ENCODE measurements at places on chromosomes 12 and 14.

DNA sequence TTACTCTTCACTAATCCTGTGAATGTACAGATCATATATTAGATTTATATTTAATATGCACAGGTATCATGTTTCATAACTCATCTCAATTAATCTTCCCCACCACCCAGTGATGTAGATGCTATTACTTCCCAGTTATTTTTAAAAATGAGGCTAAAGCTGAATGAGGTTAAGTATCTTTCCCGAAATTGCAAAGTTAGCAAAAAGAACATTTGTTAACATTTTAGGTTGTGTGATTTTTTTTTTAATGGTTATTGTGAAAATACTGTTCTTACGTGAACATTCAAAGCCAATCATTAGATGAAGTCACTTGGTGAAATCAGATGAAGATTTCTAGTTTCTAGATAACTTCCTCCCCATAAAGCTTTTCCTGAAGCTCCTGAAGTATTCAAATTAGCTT, 186.9 kb upstream of the PLEKHA5 start:
- no peak for DNase-seq

DNA sequence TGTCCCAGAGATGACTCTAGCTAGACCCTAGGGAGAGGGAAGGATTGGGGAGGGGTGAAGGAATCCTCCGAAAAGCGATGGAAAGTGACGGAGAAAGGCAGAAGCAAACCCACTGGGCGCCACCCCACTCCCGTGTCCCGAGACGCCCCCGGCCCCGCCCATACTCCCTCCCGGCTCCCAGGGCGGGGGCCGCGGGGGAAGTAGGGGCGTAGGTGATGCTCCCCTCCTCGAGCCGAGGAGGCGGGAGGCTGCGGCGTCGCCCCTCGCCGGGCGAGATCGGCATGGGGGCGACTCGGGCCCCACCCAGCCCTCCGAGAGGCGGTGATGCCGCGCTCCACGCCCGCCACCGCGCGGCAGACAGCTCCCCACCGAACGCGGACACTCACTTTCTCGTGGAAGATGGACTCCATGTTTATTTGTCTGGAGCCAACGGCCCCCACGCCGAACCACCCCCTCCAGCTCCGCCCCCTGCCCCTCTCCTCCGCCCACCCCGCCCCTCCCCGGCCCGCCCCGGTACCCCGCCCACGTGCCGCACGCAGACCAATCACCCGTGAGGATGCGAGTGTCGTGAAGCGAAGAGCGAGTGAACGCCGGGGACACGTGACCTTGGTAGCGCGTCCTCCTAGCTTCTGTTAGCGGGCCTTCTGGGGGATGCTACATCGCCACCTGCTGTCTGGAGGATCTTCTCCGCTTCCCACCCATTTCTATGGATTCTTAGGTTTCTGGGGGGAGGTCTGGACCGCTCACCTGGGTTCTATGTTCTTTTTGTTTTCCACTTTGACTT, at the start of gene ATXN3:
Gene ATXN3 (minus strand): TSS at position 440 of the 784 bp plus-strand sequence. CDS start 30 bp downstream, at position 410.
- DNase-seq: peak; percentile 98

DNA sequence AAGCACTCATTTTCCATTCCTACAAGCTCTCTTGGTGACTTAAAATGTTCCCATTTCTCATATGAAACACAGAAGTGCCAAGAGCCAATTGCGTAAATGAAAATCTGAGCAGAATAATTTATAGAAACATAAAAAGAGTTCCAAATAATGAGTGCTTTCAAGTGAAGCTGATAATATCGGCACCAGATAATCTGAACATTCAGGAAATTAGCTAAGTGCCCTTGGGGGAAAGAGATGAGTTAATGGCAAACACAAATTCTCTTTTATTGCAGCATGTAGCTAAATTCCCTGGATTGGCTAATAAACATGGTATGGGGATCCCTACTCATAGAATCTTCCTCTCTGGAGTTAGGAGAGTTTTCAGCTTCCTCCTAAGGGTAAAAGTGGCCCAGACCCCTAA, 46.7 kb downstream of the DAD1 start:
- DNase-seq: no peak

DNA sequence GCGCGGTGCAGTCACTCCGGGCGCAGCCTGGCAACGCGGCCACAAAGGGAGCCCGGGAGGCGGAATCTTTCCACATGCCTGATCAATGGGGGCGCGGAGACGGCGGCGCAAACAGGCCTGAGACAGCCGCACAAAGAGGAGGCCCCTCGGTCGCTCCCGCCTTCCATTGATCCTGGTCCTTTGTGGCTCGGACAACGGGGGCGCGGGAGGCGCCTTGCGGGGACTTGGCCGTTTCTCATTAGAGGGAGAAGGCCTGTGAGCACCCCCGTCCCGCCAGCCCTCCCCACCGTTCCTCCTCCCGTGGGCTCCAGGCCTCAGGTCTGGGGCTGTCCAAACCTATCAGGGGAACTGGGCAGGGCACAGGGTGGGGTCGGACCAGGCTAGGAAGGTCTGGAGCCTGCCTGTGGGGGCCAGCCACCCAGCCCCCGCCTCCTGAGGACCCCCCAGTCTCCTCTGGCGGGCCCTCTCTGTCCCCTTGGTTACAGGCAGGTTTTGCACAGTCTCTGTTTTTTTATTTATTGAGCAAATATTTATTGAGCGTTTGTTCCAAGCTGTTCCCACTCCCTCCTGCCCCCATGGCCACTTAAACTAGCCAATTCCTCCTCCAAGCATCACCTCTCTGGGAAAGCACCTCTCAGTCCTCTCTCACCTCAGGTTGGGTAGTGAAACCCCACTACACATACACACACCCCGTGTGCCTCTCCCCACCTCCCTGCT, 29.0 kb upstream of the MSI1 start:
- DNase-seq: peak; percentile 65

DNA sequence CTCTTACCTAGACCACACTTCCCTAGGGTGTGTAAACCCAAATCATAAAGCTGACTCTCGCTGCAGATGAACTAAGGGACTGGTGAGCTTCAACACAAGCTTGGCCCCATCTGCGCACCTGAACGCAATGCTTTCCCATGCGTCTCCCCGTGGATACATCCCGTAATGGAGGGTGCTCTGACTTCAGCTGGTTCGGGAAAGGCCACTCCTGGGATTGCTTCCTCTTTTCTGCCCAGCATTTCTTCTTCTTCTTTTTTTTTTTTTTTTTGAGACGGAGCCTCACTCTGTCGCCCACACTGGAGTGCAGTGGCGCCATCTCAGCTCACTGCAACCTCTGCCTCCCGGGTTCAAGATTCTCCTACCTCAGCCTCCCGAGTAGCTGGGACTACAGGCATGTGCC, 27.7 kb upstream of the ETFBKMT start:
- DNase-seq: no peak

DNA sequence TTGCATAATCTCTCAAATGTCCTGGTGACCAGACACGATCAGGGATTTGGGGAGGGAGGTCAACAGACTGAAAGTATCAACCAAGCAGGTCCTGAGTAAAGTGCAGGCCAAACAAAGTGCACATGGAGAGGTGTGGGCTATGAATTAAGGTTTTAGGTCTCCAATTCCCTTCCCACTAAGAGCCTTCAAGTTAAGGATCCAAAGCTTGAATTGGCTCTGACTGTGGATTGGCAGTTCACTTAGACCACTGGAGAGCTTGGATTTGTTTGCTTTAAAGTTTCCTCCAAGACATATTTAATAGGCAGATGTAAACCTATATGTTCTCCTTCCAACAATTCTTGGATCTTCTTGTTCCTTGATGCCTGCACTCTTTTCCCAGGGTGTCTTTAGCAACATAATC, 129.6 kb upstream of the IGF1 start:
- DNase-seq: no peak

GRCh38 chr14:23899788-23900187, 53.8 kb upstream of the DHRS4 start:
- no peak for DNase-seq

GRCh38 chr12:130686511-130686991, 29.5 kb downstream of the RIMBP2 start:
- DNase-seq: peak; percentile 55

- no peak for DNase-seq
These were observed 33.6 kb upstream of the TMEM179 start for GRCh38 chr14:104638190-104638589.

- DNase-seq: no peak
These were observed 89.7 kb downstream of the LGMN start for GRCh38 chr14:92658684-92659083.

DNA sequence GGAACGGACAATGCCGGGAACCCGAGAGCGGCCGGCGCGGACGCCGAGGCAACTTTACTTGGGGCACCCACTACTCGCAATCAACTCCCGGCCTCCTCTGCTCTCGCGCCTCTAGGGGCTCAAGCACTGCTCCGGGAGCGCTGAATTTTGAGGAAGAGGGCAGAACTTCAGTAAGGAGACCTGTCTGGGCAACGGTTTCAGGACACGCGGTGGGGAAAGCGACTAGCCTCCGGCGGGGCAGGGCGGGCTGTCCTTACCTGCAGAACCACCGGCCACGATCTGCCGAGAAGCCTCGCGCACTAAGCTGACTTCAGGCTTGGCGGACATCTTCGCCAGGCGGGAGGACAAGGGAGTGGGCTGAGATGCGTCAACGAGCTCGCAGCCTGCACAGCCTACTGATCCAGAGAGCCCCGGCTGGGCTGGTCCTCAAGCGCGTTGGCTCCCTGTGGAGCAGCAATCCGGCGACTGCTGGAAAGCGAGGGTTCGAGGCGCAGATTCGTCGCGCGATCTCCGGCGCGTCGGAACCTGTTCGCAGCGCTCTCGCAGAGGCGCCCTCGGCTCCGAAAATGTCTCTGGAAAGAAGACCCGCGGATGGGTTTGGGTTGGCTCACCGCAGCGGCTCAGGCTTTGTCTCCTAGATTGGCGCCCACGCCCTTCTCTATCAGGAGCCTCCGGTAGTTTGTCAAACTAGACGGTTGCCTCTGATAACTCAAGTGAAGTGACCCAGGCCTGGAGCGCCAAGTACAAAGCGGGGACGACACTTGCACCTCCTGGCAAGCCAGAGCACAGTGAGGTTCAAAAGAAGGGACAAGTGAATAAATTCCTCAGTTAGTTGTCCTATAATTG, at the start of gene SLC25A21:
Gene SLC25A21 (minus strand): TSS at position 583 of the 846 bp plus-strand sequence.
- peak; percentile 98 for DNase-seq

DNA sequence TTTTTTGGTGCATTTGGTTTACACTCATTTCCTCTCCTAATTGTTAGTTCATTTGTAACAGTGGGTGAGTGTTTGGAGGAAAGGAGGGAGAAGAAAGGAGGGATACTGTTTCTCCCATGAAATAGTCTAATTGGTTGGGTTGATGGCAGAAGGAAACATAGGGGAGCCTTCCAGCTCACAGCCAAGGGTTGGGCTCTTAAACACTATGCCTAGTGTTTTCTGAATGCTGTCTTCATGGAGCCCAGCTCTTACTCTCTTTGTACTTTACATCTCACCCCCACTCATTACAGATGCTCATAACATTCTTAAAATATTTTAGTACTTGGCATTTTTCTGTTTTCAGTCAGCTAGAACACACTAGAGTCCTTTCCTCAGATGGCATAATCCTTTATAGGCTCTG, 38.2 kb downstream of the BAZ2A start:
- no peak for DNase-seq

GRCh38 chr12:3834774-3835173, 38.4 kb downstream of the PARP11 start:
- no peak for DNase-seq

DNA sequence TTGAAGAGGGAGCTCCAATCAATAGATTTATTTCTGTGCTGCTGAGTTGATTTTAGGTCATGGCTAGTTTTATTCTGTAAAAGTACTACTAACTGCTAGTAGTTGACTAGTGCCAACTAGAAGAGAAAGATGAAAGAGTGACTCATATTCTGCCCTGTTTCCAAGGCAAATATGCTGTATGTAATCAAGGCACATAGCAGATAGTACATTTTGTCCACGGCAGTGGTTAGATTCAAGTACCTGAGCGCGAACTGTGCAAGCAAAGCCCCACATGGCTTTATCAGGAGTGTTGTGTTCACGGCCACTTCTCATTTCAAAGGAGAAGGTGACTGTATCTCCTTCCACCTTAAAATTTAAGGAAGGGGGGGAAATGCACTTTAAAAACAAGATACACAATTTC, 126.8 kb downstream of the TRAFD1 start:
- DNase-seq: no peak

GRCh38 chr14:103820908-103821307, 26.5 kb downstream of the PPP1R13B start:
- no peak for DNase-seq

DNA sequence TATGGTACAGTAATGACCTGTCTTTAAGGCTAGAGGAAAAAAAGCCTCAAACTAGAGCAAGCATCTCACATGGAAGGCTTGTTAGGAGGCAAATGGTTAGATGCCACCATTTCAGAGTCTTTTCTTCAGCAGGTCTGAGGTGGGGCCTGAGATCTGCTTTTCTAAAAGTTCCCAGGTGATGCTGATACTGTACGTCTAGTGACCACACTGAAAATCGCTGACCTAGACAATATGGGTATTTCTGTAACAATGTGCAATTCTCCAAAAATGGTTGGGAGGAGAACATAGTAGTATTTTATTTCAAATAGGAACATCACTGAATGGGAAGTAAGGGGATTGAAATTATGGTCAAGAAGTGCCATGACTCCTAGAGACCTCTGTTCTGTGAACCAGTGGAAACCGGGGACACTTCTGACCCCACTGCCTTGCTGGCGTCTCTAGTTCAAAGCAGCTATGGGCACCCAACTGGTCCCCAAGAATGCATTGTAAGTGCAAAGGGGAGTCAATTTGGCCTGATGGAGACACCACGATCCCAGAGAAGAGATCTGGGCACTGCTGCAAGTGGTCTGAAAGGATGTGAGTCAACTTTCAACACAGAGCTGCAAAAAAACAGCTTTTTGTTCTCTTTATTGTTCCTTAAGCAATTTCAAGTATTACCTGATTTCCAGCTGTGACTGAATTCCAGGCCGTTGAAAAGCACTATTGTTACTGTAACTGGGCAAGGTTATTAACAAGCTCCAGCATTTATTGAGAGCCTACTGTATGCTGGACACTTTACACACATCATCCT, 54.4 kb upstream of the PLEKHG7 start:
- no peak for DNase-seq

DNA sequence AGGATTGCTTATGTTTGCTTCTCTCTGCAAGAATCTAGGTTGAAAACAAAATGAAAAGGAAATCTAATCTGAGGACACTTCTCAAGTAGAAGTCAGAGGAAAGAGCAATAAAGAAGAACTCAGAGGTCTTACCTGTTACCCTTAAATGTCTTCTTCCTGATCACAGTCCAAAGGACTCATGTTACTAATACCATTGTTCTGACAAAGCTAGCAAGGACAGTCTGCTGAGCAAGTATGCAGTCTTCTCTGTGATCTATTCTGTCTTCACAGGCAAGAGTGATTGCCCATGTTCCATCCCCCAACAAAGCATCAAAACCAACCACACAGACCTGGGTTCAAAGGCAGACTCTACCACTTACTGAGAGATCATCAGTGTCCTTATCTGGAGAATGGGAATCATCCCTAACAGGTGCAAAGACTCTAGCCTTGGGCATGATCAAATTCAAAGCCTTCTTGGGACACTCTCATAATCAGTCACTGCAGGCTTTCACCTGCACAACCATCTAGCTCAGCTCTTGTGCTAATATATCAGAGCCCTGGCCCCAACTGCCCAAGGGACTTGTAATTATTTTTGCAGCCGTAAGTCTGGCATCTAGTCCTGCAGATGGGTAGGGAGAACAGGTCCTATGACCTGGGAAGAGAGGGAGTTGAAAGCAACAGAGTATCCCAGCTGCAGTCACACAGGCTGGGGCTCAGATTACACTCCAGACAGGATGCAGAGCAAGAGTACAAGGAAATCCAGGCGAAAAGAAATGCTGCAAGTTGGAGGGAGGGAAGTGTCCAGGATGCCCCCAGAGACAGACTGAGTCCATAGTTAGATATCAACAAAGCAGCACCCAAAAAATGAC, 97.9 kb upstream of the NUDT4 start:
- DNase-seq: no peak

GRCh38 chr12:103530307-103531066, 34.7 kb upstream of the C12orf42 start:
- no peak for DNase-seq

GRCh38 chr14:67396381-67396970, 15.5 kb downstream of the PLEK2 start:
- DNase-seq: no peak
